ENCODE measurements at places on chromosomes 1 and 21.

GRCh38 chr1:236734141-236734765 is 48.0 kb downstream of the ACTN2 start:
- DNase-seq = no peak

DNA sequence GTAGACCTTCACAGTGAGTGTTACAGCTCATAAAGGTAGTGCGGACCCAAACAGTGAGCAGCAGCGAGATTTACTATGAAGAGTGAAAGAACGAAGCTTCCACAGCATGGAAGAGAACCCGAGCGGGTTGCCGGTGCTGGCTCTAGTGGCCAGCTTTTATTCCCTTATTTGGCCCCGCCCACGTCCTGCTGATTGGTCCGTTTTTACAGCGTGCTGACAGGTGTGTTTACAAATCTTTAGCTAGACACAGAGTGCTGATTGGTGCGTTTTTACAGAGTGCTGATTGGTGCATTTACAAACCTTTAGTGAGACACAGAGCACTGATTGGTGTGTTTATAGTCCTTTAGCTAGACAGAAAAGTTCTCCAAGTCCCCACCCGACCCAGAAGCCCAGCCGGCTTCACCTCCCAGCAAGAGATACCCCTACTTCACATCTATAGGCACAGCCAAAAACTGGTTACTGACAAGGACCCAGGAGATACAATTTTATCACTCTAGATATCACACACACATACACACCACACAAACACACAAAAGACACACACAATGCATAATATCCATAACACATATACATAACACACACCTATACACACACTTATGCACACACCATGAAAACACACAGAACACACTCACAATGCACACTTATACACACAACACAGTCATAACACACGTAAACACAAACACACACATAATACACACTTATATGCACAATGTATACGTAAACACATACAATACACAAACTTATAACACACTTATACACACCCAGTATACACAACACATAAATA is 68.5 kb downstream of the MAP3K21 start:
- DNase-seq = no peak

DNA sequence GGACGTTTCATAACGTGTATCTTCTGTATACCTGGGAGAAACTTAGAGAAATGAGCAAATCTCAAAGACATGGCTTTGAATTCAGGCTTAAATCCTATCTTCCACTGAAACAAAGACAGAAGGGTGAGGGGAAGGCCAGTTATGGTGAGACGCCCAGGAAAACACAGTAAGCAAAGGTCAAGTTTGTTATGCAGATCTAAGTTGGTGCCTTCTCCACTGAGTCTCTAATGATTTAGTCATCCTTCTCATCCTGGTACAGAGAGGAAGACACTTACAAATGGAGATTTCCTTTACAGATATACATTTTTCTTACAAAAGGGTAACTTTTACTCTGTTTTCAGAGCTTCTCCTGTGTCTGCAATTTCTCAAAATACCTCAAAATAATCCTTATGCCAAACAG is 64.4 kb downstream of the MAP3K7CL start:
- DNase-seq = no peak

GRCh38 chr21:45294509-45295291 is 7.0 kb upstream of the POFUT2 start:
- DNase-seq = no peak

GRCh38 chr1:197917805-197918651 is 856 bp downstream of the LHX9 start:
- DNase-seq = no peak

Data from hypothalamus (tissue), 51 donors.